ENCODE measurements at places on chromosomes 1 and 21.

GRCh38 chr1:28458237-28459228 lies 47.3 kb upstream of the RCC1 start:
- no peak for DNase-seq

- DNase-seq = no peak
Observed at GRCh38 chr1:246039584-246039983, 467.5 kb downstream of the SMYD3 start.

GRCh38 chr1:205438213-205439158 lies 16.6 kb upstream of the LEMD1 start:
- DNase-seq = no peak

GRCh38 chr21:29376556-29376955 lies 77.8 kb downstream of the BACH1 start:
- peak; percentile 38 for DNase-seq

GRCh38 chr1:229273507-229274232 lies 2.8 kb downstream of the RAB4A start:
- no peak for DNase-seq

- DNase-seq = no peak
Observed at GRCh38 chr1:63405021-63405420, 37.6 kb downstream of the ALG6 start.

DNA sequence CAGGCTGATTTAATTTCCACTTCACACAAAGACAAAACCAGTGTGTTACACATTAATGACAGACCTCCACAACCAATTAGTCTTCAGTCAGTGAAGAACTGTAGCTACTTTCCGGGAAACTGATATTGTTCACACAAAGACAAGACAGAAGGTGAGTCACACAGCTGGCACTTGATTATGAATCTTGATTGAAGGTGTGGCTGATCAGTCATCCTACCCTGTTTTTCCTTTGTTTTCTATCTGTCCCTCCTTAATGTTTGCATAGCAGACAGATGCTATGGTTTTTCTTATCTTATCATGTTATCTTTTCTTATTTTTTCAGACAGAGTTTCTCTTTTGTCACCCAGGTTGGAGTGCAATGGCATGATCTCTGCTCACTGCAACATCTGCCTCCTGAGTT lies 185.1 kb upstream of the GREM2 start:
- no peak for DNase-seq

GRCh38 chr1:77534456-77534855 lies 148.0 kb downstream of the ZZZ3 start:
- DNase-seq = no peak

DNA sequence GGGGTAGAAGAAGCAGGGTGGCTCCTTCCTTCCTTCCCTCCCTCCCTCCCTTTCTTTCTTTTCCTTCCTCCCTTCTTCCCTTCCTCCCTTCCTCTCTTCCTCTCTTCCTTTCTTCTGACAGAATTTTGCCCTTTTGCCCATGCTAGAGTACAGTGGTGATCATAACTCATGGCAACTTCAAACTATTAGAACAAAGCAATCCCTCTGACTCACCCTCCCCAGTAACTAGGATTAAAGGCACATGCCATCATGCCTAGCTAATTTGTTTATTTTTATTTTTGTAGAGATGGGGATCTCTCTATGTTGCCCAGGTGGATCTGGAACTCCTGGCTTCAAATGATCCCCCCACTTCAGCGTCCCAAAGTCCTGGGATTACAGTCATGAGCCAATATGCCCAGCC lies 10.0 kb upstream of the RPE65 start:
- no peak for DNase-seq

DNA sequence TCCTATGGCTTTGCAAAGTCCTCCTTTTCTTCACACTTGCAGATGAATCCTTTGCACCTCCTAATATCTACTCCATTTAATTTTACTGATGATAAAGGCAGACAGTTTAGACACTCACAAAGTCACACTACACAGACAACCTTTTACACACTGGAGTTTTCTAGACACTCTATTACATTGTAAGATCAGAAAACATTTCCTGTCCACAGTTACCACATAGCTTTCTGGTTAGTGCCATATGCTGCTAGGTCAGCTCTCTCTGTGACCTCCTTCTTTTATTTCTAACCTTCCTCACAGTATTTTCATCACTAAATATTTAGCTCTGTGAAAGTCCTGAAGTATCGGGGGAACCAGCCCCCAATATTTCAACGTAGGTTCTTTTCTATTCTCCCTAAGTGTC lies 5.1 kb downstream of the SH2D1B start:
- DNase-seq = no peak

GRCh38 chr1:208977012-208977411 lies 606.5 kb upstream of the CAMK1G start:
- DNase-seq = no peak

GRCh38 chr1:200900877-200901276 lies 6.2 kb downstream of the INAVA start:
- DNase-seq = no peak

- DNase-seq = no peak
Observed at GRCh38 chr1:46595127-46595526, 8.9 kb downstream of the MKNK1 start.

DNA sequence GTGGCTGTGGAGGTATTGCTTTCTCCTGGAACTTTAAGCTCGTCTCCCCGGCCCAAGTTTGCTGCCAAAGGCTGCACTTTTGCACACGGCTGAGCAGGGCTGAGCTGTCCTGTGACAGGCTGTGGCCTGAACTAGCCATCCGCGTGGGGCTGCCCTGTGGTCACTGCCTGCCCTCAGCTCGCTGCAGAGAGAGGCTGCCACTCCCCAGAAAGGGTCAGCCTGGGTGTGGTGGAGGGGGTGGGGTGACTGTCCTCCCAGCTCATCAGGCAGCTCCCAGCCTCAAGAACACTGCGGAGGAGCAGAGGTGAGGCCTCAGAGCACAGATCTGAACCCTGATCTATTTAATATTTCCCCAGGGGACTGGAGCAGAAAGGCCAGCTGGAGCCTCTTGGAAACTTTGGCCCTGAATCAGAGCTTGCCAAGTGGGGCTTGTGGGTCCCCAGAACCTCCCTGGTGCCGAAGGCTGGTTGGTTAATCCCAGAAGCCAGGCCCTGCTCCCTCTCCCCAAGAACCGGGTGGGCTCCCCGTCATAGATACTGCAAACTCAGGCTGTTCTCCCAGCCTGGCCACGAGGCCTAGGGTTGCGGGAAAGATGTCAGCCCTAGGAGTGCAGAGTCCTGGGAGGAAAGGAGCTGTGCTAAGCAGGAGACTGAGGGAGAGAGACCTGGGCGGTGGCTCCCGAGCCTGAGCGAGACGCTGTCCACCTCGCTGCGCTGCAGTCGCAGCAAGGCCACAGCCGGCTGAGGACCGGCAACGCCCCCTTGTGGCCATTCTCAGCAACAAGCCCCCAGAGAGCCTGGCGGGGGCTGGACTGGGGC lies 125.1 kb upstream of the IPO9 start:
- DNase-seq = peak; percentile 53

- DNase-seq = no peak
Observed at GRCh38 chr1:86455073-86455472, 13.7 kb upstream of the CLCA1 start.

GRCh38 chr21:34365809-34366208 lies 2.0 kb downstream of the KCNE2 start:
- no peak for DNase-seq

DNA sequence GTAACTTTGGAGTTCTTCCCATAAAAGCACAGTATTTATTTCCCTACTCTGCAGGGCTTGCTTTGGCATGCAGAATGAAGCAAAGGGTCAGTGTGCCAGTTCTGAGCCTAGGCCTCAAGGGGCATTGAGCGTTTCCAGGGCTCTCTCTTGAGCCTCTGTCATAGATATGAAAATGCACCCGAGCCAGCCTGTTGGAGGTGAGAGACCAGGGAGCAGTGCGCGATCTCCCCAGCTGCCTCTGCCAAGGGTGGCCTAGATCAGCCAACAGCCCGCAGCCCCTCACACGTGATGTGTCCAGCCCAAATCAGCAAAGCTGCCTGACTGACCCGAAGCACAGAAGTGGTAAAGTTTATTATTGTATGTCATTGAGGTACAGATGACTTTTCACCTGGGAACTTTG lies 63.7 kb downstream of the TENT5C start:
- DNase-seq = no peak

GRCh38 chr1:156840186-156840897 lies 18.6 kb downstream of the INSRR start:
- DNase-seq = no peak

- DNase-seq = peak; percentile 42
Observed at GRCh38 chr1:36703526-36704208, 221.0 kb upstream of the CSF3R start.

DNA sequence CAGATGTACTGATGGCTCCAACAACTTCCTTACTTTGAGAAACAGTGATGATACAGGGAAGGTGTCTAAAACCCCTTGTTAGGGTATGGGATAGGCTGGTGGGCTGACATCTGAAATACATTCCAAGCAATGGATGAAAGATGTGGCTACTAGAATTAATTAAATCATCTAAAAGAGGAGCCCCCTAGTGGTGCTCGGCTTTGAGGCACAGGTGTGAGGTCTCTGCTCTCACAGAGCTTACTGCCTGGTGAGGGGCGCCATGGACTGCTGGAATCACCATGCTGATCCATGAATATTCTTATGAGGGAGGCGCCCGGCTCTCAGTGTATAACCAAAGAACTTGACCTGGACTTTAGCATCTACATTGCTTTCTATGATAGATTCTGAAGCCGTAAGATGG lies 48.5 kb downstream of the GNG4 start:
- DNase-seq = peak; percentile 4

GRCh38 chr1:216887032-216887431 lies 163.8 kb upstream of the ESRRG start:
- no peak for DNase-seq

DNA sequence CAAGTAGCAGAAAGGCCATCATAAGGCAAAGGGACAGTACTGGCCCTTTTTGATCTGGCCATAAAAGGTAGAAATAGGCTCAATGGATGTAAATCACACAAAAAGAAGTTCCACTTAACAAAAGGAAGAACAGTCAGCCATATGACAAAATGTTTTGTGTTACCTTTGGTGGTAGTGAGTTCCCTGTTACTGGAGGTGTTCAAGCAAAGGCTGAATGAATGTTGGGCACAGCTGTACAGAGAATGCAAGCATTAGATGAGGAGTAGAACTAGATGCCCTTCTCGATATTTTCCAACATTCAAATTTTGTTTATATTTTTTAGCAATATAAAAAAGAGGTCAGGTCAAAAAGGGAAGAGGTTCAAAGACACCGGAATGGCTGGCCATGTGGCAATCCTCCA lies 20.0 kb downstream of the OLFML3 start:
- DNase-seq = no peak

DNA sequence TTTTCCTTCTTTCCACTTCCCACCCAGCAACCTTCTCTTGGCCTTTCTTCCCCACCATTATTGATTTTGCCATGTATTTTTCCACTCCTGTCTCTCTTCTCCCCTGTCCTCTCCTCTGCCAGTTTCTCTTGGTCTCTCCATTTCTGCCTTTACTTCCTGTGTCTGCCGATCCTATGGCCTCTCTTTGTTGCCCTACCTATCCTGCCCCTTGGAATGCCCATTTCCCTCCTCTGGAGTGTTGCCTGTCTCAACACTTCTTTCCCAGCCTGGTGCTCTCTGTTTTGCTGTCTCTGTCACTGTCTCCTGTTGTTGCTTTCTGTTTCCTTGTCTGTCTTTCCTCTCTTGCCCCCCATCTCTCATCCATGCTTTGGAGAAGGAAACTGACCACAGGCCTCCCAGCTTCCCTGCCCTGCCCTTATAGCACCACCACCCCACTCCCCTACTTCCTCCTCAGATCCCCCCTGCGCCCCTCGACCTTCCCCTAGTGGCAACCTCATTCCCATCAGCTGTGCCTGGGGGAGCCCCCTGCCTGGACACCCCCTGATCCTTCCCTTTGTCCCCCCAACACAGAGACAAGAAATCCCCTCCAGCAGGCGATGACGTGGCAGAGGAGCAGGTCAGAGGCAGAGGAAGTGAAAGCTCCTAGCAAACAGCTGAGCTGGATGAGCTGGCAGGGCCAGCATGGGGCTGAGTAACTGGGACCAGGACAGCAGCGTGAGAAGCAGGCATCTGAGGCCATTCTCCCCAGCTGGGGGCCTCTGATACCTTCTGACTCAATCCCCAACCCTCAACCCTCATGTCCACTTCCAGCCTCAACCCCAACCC lies 6.6 kb upstream of the ETV3L start:
- no peak for DNase-seq

GRCh38 chr1:151705146-151705545 lies 11.5 kb downstream of the CELF3 start:
- no peak for DNase-seq

DNA sequence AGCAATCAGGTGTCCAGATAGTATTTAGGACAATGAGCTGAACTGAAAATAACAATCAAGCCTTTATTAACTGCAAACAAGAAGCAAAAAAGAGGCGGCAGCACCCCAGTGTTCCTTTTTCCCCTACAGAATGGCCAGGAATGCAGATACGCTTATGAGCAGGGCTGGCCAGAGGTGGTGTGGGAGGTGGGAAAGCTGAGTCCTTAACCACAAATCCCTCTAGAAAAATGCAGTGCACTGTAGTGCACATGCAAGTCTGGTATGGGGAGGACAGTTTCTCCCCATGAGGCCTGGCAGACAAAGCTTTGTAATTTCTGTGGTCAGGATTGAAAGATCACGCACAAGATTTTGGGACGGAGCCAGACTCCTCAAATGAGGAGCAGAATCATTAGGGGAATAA lies 10.7 kb upstream of the IFNAR1 start:
- no peak for DNase-seq

DNA sequence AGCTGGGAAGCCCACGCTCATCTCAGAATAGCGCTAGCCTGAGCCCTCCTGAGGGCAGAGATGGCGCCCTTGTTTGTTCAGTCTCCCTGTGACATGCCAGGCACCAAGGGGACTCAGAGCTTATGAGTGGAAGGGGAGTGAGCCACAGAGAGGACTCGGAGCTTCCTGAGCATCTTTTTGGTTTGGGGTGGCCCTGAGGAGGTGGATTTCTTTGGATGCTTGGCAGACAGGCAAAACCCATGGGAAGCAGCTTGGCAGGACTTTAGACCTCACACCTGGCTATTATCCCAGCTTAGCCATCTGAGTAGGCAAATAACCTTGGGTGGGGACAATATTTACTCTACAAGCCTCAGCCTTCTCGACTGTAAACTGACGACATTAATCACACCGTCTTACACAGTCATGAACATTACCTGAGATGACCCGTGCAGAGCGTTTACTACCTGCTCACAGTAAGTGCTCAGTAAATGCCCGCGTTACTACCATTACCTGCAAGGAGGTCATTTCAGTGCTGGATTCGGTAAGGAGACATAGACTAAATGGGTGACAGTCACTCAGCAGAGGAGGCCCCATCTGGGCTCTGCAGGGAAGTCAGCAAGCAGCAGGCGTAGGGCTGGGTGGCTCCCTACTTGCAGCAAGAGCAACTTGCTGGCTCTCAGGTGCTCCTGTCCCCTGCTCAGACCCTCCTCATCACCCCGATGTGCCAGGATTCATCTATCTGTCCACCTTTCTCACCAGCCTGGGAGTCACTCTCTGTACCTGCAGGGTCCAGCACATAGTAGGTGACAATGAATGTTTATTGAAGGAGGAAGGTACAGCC lies 54.9 kb downstream of the KLHDC7A start:
- no peak for DNase-seq
